Activated T-helper 1 cell treated with anti-CD3 and anti-CD28 coated beads, Interleukin-12 subunit alpha, Interleukin-12 subunit beta, Interleukin-2, Interleukin-4 antibody, amounts not matched to agents 30 ng/mL and 10 ng/mL and 1 ng/mL, durations not matched to agents 14 hours and 24 hours and 36 hours (primary cell): ENCODE measurements at places on chromosomes 5 and 9. TPM values are rescaled to one million over a fixed set of nuclear protein-coding genes. Genes with fewer than 3 reads are reported as not detected.

The ADRA1B gene
- total RNA-seq: not detected in 2 replicates

The KLHL9 gene
- 14.1 and 15.6 TPM in 2 replicates for total RNA-seq

The PIP5KL1 gene
- 1.1 and 1.2 TPM in 2 replicates for total RNA-seq

The CAMK4 gene
- 51.8 and 56.9 TPM in 2 replicates for total RNA-seq

The PPP2R2B gene
- not detected in 2 replicates for total RNA-seq

The MELK gene
- total RNA-seq: 46.4 and 48.3 TPM in 2 replicates

The SAXO1 gene
- not detected in 2 replicates for total RNA-seq

The NR2F1 gene
- total RNA-seq: not detected in 2 replicates

The CTSV gene
- total RNA-seq: 0.24 and 0.31 TPM in 2 replicates

The ARL15 gene
- total RNA-seq: 7.6 and 10.4 TPM in 2 replicates

DNA sequence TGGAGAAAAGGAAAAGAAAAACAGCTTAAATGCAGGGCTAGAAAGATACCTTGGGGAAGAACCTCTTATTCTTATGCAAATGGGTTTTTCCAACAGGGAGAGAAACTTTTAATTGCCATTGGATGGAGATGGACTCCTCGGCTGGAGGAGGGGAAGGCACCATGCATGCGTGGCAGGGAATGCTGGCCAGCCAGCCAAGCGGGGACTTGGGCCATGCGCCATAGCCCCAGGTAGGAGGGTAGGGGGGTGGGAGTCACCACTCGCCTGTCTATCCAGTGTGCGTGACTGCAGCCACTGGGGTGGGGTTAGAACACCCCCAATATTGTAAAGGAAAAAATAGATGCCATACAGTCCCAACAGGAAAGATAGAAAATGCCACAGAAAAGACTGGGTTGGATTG lies 119.9 kb upstream of the ELAVL2 start:
- DNase-seq: no peak

DNA sequence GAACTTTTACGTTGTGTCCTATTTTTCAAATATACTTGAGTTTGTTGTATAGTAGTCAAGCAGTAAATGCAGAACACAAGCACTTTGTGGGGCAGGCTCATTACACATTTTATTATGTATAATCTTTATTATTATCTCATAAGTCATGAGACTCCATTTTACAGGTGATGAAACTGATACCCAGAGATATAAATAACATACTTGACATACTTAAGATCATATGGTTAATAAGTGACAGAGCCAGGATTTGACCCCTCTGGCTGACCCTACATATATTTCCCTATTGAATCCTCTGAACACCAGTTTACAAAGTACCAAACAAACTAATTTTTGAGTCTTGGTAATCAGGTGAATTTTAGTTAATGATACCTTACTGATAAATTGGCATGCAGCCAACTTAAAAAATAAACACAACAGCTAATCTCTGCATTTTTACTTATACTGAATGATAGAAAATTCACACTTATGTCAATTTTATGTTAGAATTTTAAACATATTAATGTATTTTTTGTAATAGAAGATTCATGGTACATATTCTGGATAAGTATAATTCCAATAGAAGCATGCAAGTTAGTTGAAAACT lies 305.0 kb upstream of the MEF2C start:
- DNase-seq: no peak

DNA sequence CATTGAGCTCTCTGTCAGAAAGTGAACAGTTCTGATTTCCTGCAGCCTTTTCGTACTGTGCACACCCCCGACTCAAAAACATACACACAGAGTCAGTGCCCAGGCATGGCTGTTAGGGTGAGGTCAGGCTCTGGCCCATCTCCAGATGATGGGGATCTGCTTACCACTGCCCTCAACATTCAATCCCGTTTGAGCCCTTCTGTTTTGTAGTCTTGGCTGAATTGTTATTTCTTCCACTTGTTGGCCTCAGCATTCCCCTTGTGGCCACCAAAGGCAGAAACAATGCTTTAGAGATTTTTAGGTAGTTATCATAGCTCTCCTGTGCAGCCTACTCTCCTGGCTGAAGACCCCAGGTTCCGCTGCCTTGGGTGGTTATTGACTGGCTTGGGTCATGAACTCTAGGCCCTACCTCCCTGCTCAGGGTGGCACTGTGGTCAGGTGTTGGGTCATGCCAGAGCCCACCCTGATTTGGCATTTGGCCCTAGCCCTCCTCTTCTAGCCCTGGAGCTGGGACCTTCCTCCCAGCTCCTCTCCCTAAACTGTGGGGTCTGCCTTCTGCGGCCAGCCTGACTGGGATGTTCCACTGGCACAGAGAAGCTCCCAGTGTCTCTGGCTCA lies 7.8 kb upstream of the MYOZ3 start:
- no peak for DNase-seq

GRCh38 chr5:157115502-157115901 lies 6.7 kb upstream of the HAVCR2 start:
- DNase-seq: no peak

DNA sequence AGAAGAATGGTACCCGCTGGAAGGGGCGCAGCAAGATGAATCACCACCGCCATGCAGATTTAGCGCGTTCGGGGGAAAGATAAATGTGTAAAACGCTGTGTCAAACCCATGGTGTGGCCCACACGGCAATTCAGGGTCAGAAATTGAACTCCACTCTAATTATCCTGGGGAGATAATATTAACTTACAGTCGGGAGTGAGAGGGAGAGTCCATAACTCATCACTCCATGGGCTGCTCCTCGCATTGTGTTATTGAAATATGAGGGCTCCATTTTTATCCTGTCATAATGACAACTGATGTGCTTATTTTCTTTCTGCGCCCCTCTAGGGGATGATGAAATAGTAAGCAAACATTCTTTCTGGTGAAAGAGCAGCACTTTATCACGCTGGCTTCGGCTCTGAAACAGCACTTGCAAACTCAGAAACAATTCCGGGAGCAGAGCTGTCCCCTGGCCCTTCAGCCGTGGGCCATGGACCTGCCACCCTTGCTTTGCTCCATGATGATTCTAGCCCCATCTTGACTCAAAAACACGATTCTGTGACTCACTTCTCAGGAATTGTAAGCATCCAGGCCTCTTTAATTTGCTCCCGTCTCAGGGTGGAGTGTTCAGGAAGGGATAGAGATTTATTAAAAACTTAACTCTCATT lies 431.6 kb downstream of the IRX1 start:
- no peak for DNase-seq

- DNase-seq: no peak
Observed at GRCh38 chr5:78501411-78502352, 141.3 kb downstream of the SCAMP1 start.

DNA sequence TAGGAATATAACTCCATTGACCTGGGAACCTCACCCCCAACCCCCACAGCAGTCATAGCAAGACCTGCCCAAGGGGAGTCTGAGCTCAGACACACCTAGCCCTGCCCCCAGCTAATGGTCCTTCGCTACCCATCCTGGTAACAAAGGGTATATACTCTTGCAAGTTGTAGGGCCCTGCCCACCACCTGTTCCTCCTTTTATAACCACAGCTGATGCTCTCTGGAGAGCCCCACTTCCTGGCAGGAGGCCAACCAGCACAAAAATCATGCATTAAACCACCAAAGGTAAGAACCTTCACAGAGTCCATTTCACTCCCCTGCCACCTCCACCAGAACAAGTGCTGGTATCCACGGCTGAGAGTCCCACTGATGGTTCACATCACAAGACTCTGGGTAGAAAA lies 1195.3 kb upstream of the SEMA6A start:
- no peak for DNase-seq

- DNase-seq: no peak
Observed at GRCh38 chr9:131011274-131012022, 2.5 kb downstream of the LAMC3 start.

DNA sequence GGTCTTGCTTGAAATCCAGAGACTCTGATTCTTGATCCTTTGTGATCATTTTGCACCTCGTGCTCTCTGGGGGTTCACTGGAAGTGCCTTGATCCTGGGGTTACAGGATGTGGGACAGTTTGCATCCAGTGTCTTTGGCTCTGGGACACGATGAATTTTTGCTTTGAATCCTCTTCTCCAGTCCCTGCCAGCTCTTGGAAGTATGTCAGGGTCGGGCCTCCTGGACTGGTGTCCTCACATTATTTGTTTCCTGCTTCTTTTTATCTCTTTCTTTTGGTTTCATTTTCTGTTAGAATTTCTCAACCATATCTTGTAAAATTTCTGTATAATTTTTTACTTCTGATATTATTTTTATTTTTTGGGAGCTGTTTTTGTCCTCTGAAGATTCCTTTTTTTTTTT lies 34.2 kb downstream of the SECISBP2 start:
- no peak for DNase-seq

GRCh38 chr5:178555005-178555404 lies 35.2 kb downstream of the COL23A1 start:
- no peak for DNase-seq

DNA sequence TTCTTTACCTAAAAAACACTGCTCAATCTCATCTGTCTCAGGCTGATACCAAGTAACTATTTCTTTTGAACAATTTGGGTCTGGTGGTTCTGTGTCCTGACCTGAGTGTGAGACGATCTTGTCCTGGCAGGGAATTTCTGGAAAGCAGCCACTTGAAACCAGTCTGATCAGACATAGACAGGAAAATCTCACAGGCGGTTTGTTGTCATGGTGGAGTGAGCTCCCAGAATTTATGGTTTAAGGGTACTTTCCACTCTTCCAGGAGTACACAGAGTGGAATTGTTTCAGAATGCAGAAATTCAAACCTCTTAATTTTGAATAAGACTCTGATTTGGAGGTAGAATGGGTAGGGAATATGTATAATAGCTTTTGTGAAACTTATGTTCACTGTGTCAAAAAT lies 268.2 kb downstream of the ISL1 start:
- no peak for DNase-seq

GRCh38 chr9:38523121-38523520 lies 97.3 kb downstream of the ANKRD18A start:
- no peak for DNase-seq

GRCh38 chr9:78676009-78676408 lies 379.1 kb downstream of the PSAT1 start:
- DNase-seq: no peak

DNA sequence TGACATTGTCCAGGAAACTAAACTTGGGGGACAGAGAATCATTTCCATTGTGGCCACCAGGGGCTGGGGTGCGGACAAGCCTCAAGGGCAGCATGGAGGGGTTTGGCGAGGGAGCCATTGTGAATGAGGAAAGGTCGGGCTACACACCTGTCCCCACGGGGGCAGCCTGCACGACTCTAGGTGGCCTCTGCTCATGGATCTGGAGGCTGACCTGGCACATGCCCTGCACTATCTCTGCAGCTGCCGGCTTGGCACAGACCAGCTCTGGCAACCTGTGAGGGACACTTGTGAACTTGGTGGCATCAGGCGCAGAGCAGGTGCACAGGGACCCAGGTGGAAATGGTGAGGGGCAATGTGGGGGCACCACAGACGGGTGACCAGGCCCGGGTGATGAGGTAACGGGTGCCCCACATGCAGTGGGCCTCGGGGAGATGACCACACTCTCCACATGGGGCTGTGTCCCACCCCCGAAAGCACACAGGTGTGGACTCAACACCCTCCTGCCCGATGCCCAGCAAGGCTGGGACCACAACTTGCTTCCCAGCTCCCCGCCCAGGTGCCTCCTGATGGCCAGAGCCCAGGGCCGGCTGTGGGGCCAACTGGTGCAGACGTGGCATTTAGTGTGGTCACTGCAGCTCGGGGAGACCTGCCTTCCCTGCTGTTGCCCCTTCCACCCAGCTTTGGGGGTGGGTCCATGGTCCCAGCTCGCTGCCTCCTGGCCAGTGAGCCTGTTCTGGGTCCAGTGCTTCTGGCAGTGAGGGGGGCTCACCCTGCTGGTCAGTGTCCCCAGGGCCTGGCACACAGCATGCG lies 60.9 kb upstream of the UBAC1 start:
- DNase-seq: no peak

DNA sequence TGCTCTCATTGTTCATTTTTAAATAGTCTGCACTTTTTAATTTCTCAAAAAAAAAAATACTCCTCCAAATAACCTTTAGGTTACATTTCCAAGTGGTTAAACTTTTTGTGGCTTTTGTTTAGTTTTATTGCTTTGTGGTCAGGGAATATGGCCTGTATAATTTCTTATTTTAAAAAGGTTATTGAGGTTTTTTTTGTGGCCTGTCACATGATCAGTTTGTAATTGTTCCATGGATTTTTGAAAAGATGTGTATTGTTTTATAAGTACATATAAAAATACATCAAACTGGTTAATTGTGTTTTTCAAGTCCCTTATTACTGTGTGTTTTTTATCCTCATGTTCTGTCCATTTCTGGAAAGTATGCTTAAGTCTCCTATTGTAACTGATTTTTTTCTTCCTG lies 64.0 kb downstream of the ZNF618 start:
- DNase-seq: no peak

DNA sequence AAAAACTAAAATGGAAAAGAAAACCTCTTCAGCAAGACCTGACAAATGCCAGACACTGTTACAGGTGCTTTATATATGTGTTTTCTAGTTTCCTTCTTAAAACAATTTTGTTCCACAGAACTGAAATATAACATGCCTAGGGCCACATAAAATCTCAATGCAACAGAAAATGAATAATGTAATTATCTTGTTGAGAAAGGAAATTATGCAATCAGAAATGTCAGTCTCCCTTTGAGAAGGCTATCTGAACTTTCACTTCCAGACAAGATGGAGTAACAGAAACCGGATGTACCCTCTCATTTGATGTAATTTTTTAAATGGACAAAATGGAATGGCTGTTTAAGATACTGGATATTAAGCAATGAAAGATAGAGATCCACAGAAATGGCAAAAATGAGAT lies 79.2 kb downstream of the AGTPBP1 start:
- no peak for DNase-seq

GRCh38 chr5:103617913-103618312 lies 55.3 kb upstream of the NUDT12 start:
- no peak for DNase-seq

DNA sequence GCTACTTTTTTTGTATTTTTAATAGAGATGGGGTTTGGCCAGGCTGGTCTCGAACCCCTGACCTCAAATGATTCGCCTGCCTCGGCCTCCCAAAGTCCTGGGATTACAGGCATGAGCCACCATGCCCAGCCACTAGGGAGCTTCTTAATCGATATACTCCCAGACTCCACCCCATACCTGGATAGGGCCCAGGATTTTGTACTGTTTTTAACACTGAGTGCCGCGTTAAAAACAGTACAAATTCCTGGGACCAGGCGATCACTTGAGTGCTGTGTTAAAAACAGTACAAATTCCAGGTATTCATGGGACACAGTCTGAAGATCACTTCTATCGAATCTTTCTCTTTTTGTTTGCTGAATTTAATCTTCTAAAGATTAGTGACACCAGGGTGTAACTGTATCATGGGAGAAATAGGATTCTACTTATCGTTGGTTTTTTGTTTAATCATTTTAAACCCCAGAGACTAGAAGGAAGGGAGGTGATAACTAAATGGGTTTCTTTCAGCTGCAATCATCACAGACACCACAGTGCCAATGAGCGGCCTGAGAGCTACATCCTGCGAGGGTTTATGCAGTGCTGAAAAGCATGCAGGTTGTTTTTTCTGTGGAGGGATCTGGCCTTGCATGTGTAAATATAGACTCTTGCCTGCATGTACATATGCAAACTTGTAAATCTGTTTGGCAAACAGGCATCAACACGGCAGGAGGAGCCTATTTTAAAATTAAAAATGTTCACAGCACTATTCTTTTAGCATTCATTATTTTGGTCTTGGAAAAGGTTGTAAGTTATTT lies 303.8 kb upstream of the WWC1 start:
- no peak for DNase-seq
